Activated CD4-positive, CD25-positive, alpha-beta regulatory T cell treated with anti-CD3 and anti-CD28 coated beads, Interleukin-2, amount 50 U/mL, for 16 hours (primary cell): ENCODE measurements at places on chromosomes 2 and 18.

DNA sequence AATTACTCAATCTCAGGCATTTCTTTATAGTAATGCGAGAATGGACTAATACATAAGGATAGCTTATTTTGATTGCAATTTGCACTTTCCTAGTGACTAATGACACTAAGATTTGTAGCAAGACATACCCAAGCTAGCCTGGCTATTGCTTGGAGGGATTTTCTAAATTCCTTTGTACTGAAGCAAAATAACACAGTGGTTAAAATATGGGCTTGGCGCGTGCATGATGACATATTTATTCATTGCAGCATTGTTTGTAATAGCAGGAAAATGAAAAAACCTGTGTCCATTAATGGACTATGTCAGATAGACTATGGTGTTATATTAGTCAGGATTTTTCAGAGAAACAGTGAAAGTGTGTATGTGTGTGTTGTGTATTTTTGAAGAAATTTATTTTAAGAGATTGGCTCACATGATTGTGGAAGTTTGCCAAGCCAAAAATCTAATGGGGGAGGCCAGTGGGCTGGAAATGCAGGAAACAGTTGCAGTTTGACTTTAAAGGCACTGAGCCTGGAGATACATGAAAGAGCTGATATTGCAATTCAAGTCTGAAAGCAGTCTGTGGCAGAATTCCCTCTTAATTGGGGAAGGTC is 16.7 kb upstream of the LAPTM4A start:
- no peak for DNase-seq

DNA sequence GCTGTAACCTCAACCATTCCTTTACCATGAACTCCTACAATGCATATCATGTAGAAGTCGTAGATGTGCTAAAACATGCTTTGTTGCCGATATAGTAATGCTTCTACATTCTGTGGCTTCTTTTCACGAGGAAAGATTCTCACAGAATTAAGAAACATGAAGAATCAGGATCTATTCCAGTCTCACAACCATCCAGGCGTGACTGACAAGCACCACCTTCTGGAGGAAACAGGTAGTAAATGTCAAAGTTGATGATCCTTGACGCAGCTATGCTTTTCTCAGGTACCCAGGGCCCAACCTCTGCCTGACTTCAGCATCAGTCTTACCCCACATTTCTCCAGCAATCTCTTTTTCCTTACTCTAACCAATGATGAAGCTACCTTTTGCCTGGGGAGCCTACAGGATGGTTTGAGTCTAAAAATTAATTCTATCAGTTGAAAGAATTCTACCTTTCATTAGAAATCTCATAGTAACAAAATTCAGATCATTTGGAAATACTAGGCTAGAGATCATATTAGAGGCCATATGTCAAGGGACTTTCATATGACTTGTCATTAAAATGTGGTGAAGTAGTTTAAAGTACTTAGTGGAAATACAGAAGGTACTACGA is 123.3 kb upstream of the RND3 start:
- no peak for DNase-seq

GRCh38 chr18:56593906-56594305 is 44.5 kb downstream of the TXNL1 start:
- DNase-seq = no peak

- DNase-seq = no peak
These were observed 537 bp downstream of the AGFG1 start for GRCh38 chr2:227472265-227473121.

DNA sequence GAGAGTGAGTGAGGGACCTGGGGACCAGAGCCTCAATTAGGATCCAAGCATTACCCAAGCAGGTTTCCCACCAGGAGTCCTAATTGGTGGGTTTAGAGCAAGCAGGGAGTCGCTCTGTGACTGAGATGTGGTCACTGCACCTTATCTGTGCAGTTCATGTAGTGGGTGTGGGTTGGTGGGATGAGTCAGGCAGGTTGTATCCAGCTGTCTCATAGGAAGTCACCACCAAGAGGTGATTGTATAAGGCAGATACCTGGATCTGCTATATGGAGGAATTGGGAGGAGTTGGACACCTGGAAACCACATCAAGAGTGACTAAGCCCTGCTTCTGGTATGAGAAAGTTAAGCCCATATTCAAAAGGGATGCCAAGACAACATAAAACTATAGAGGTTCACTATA is 106.8 kb downstream of the ARHGAP28 start:
- DNase-seq = no peak

- DNase-seq = no peak
These were observed 285.4 kb downstream of the NRXN1 start for GRCh38 chr2:50746526-50746925.

DNA sequence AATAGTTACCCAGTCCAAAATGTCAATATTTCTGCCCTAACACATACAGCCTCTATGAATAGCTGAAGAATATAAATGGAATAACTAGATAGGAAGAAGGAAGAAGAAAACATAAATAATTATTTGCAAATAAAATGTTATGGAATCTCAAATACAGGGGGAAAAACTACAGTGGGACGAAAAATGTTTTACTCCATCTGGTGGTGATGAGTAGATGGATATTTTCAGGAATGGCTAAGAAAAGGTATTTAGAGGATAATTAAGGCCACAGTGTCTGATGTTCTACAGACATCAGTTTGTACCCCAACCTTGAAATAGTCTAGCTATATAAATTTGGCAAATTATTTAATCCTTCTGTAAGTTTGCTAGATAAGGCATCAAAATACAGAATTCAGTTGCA is 178.1 kb upstream of the FSHR start:
- DNase-seq = no peak

GRCh38 chr18:36653141-36653869 is 175.5 kb downstream of the TPGS2 start:
- no peak for DNase-seq

GRCh38 chr2:236755278-236755840 is 185.7 kb downstream of the ACKR3 start:
- no peak for DNase-seq

- DNase-seq = no peak
These were observed 66.4 kb downstream of the UBE2E3 start for GRCh38 chr2:181046833-181047232.

DNA sequence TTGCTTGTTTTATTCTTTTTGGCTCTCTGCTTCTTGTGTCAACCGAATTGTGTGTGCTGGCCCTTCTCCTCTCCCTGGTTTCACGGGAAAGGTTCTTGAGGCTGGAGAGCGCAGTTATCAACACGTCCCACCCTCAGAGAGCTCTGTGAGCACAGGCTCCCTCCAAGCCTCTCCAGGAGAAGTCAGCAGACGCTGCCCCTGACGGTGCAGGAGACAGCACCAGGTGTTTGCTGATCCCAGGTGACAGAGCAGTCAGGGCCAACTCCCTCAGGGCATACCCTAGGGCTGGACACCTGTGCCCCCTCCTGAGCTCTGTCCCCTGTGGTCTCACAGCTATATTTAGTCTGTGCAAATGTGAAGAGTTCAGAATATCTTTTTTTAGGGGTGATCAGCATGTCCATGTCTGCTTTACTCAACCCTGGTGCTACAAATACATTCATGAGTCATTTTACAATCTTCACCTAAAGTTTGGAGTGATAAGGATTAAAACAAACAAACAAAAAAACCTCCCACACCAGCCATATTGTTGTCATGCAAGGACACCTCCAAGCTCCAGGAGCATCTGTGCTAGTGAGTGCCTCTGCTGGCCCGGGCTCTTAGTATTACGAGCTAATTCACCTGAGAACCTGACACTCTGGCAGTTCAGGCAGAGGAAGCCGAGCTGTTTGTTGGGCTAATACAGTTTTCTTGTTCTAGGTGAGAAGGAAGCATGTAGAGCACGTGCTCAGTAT is 65.9 kb upstream of the TMEM200C start:
- DNase-seq = no peak

GRCh38 chr2:147224070-147224469 is 620.8 kb upstream of the ACVR2A start:
- DNase-seq = no peak

DNA sequence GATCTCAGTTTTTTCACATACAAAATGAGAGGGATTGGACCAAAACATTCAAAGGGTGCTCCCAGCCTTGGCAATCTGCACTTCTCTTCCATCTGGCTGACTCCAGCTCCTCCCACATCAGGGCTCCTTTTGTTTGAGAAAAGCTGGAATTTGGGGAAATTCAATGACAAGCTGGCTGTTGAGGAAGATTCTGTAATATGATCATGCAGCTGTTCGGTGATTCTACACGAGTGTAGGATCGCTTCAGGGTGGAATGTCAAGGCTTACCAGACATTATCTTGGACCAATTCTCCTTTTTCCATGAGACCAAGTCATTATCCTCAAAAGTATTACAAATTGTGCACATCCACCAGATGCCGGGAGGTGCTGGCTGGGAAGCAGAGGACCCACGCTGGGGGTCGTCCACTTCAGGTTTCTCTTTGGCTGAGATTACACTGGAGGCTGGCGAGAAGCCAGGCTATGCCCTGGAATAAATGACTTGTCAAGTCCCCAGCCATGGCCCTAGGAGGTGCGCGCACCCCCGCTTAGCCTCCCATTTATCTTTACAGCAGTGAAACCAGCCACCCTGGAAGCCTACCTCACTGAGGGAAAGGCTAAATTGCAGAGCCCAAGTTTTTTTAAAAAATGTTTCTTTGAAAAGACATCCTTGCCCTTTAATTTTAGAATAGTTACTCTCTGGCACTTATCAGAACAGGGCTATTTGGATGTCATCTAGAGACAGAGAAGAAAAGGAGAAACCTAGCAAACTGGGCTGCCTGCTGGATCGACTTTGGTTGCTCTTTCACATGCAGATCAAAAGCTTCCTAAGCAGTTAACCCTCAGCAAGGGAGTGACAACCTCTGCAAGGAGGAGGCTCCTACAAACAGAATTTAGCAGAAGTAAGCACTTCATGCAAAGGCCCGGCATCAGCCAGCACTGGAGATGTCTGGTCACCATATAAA is 42.5 kb upstream of the LCLAT1 start:
- no peak for DNase-seq

DNA sequence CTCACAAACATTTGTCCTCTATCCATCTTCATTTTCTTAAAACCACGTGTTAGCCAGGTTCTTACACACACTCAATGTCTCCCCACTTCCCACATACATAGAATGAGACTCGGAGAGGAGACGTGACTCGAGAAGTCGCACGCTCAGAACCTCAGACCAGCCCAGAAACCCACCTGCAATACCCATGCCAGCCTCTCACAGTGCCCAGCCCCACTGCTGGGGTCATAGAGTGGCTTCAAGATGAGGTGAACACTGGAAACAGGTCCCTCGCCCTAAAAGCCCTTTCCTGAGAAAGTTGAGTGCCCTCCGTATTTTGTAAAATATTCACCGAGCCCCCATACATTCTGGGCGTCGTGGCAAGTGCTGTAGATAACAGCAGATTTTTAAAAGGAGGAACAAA is 487.4 kb downstream of the EIPR1 start:
- DNase-seq = no peak

GRCh38 chr2:177264209-177264692 is 276 bp downstream of the NFE2L2 start:
- no peak for DNase-seq

DNA sequence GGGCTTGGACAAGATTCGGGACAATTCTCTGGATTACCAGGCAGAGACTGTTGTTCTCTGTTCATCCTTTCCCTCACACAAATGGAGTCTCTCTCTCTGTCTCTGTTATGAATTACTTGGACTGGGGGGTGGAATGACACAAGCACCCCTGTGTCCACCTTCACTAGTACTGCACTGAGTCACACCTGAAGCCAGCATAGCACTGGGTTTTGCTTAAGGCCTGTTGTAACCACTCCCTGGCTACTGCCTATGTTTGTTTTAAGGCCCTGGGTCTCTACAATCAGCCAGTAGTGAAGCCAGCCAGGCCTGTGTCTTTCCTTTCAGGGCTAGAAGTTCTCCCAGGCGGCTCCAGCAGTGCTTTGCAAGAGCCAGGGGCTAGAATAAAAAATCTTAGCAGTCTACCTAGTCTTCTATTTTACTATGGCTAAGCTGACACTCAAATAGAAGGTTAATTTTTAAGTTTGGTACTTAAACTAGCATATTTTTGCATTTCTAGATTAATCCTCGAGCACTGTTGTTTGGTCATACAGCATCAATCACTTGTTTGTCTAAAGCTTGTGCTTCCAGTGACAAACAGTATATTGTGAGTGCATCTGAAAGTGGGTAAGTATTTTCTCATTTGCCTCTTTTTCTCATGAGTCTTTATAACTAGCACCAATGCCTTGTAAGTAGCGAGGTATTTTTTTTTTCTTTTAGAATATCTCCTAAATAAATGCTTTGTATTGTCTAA is 27.8 kb downstream of the WDR7 start:
- no peak for DNase-seq

- DNase-seq = no peak
These were observed 1316.7 kb downstream of the LRP1B start for GRCh38 chr2:140814141-140814540.

- no peak for DNase-seq
These were observed 39.1 kb downstream of the MRPS5 start for GRCh38 chr2:95082477-95082876.

DNA sequence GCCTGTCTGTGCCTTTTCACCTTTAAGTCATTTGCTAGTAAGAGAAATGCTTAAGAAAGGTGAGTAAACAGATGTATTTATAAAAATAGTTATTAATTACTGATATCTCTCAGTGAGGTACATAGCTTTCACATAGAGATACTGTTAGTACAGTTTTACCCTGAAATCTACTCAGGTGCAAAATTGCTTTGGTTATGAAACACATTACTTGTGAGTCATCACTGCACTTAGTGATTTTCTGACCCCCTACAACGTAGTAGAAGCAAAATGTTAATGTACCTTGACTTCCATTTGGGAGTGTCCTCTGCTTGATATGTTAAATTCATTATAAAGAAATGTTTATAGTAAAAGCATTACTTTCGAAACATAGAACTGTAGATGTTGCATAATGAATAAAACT is 6.5 kb downstream of the GLS start:
- DNase-seq = no peak

DNA sequence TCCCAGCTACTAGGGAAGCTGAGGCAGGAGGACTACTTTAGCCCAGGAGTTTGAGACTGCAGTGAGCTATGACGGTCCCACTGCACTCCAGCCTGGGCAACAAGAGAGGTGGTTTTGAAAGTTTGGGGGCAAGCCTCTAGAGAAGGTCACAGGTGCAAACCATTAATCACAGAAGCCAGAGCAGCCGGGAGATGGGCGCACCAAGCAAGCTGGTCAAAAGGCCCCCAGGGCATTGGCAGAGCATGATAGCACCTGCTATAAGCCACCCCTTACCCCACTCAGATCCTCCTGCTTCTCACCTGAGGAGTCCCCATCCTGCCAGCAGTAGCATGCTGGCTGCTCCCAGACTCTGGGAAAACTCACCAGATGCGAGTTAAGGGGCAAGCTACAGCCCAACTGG is 116.1 kb upstream of the RAB12 start:
- DNase-seq = no peak

GRCh38 chr2:11669454-11670291 is at the start of gene NTSR2:
Gene NTSR2 (minus strand): TSS chr2:11670195. CDS start chr2:11670129, 66 bp downstream.
- no peak for DNase-seq

GRCh38 chr18:9209279-9209678 is 72.7 kb downstream of the ANKRD12 start:
- no peak for DNase-seq

- no peak for DNase-seq
These were observed 141.8 kb downstream of the MYO5B start for GRCh38 chr18:50053111-50053510.
